Neural progenitor cell (in vitro differentiated cells): ENCODE measurements at places on chromosomes 11 and 22.

DNA sequence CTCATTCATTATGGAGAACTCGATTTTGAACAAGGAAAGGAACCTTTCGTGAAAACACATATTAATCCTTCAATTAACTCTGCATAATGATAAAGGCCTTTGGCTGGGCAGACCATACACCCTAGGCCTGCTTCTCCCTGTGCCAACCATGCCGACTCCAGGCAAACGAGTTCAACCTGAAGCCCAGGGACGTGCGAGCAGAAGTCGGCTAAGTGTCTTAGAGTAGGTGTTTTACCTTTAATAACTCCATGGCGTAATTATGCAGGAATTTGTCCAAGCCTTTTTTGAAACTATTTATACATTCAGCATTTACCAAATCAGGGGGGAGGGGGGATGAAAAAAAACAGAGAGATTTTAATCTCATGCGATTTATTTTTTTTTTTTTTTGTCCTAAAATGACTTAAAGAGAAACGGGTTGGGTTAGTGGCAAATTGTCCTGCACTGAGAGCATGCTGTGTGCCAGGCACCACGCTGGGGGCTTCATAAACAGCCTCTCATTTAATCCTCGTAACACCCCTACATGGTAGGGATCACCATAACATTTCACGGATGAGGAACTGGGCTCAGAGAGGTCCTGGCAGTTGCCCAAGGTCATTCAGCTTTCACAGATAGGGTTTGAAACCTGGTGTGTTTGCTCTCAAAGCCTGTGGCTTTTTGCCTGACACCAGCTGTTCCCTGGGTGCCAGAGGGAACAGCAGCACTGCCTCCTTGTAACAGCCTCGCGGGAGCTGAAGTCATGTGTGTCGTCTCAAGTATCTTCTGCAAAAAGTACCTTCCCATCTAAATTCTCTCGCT lies 423.9 kb downstream of the MN1 start:
- no peak for DNase-seq

DNA sequence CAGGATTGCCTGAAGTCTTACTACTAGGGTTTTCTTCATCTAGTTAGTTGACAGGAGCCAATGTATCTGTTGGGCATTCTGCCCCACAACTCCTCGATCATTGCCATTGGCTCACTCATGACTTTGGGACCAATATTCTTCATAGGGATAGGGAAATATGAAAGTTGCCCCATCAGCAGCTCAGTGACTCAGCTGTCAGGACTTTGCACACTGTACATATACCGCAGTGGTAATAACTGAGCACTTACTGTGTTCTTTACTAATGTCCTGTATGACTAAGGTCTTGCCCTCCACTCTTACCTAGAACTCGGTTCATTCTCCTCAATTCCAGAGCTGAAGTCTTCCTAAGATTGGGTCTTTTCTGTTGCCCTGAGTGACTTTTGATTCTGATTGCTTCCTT lies 46.8 kb upstream of the PGR start:
- DNase-seq = no peak

- DNase-seq = no peak
Observed at GRCh38 chr22:44522526-44523170, 24.6 kb upstream of the RTL6 start.

GRCh38 chr22:22576244-22576988 lies 17.4 kb upstream of the PRAME start:
- DNase-seq = peak; percentile 81

- DNase-seq = no peak
Observed at GRCh38 chr11:76683161-76684095, 12.9 kb upstream of the LRRC32 start.

- no peak for DNase-seq
Observed at GRCh38 chr11:106714199-106714598, 304.1 kb downstream of the GUCY1A2 start.

- peak; percentile 63 for DNase-seq
Observed at GRCh38 chr11:69770540-69770939, 4.6 kb downstream of the FGF4 start.

DNA sequence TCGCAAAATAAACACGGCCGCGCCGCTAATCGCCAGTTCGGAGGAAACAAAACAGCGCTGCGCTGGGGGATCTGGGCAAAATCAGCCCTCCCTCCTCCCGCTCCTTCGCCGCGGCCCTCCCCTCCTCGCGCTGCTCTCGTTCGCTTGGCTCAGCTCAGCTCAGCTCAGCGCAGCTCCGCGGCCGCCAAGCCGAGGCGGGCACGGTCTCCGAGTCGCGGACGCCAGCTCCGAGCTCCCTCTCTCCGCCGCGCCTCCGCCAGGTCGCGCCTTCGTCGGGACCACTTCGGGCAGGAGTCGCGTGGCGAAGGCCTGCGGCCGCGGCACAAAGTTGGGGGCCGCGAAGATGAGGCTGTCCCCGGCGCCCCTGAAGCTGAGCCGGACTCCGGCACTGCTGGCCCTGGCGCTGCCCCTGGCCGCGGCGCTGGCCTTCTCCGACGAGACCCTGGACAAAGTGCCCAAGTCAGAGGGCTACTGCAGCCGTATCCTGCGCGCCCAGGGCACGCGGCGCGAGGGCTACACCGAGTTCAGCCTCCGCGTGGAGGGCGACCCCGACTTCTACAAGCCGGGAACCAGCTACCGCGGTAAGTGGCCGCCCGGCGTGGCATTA lies at the start of gene SPON1:
Gene SPON1 (plus strand): TSS at position 162 of the 607 bp plus-strand sequence. CDS start 182 bp downstream, at position 344.
- peak; percentile 93 for DNase-seq

GRCh38 chr11:17525570-17525969 lies 18.6 kb downstream of the USH1C start:
- DNase-seq = no peak

- DNase-seq = no peak
Observed at GRCh38 chr11:57458060-57458409, 2.3 kb upstream of the RTN4RL2 start.

GRCh38 chr11:2143799-2144543 lies 4.8 kb upstream of the IGF2 start:
- DNase-seq = peak; percentile 69

GRCh38 chr11:128208329-128209137 lies 378.8 kb downstream of the ETS1 start:
- DNase-seq = no peak

DNA sequence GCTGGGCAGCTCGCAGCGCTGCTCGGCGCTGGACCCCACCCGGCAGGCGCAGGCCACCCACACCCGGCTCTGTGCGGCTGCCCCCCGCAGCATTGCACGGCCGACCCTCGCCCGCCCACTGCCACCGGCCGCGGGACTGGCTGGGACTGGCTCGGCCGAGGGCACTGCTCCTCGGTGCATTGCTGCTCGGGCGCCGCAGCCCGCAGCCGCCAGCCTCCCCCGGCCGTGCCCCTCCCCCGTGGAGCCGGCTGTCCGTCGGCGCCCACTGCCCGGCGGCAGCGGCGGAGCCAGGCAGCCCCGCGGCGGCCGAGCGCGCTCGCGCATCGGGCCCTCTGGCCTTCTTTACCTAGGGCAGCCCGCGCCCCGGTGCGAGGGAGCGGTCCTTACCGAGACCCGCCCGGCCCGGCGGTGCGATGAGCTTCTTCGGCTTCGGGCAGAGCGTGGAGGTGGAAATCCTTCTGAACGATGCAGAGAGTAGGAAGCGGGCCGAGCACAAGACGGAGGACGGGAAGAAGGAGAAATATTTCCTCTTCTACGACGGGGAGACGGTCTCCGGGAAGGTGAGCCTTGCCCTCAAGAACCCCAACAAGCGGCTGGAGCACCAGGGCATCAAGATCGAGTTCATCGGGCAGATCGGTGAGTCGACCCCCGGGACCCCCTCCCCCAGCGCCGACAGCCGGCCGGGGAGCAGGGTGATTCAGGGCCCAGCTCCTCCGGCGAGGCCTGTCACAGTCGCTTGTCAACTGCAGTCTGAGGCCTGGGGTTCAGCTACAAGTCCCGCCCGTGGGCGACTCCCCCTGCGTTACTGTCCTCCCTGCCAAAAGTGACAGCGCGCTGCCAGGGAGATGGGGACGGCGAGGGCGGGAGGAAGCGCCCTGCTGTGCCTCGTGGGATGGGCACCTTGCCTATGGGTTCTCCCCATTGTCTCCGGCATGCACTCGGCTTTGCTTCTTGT lies 516 bp downstream of the VPS26B start:
- DNase-seq = peak; percentile 80

DNA sequence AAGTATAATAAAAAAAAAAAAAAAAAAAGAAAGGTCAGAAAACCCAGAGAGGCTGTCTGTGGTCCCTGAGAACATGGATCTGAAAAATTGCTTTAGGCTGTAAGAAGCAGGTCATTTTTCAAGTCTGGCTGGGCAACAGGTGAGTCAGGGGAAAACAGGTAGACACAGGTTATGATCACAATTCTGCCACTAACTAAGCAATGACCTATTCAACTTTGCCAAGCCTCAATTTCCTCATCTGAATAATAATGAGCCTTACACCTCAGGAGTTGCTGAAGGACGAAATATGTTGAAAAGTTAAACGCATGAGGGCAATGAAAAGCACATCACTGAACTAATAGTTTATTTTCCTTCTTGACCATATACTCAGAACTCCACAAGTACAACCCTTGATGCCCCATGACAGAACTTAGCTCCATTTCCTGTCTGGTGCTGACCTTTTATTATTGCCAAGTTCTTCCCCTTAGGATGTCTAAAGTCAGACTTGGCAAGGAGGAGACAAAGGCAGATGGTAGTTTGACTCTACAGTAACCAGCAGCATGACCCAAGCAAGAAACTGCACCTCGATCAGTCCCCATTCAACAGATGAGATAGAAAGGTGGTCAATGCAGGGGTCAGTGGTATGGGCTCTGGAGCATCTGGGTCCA lies 93.6 kb downstream of the SYN3 start:
- DNase-seq = no peak

DNA sequence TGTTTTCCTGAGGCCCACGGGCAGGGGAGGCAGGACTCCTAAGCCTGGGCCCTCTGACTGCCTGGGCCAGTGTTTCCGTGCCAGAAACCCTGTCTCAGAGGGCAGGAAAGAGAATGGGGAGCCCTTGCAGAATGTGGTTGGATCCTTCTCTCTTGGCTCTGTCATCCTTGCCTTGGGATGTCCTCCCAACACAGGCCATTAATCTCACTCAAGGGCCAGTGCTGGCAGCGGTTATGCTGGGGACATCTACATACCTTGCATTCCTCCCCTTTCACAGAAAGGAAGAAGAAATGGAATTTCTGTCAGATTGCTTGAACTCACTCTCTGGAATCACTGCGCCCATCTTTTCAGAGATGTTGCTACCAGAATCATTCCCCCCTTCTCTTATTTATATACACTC lies 296.9 kb downstream of the KIRREL3 start:
- DNase-seq = no peak

DNA sequence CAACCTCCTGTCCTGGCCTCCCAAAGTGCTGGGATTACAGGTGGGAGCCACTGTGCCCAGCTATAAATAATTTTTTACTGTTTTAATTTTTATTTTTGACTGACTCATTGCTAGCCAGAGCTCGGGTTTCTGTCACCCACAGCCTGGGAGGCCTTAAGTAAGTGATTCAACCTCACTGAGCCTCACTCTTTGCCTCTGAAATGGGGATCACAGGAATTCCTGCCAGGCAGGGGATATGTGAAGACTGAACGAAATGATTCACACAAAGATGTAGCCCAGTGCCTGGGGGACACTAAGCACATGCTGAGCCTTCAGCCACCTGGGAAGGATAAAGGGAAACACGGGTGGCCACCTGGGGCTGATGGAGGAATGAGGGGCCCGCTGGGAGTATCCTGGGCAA lies 3.8 kb upstream of the LRRC74B start:
- DNase-seq = no peak

- no peak for DNase-seq
Observed at GRCh38 chr11:1737080-1737757, 13.2 kb downstream of the IFITM10 start.

DNA sequence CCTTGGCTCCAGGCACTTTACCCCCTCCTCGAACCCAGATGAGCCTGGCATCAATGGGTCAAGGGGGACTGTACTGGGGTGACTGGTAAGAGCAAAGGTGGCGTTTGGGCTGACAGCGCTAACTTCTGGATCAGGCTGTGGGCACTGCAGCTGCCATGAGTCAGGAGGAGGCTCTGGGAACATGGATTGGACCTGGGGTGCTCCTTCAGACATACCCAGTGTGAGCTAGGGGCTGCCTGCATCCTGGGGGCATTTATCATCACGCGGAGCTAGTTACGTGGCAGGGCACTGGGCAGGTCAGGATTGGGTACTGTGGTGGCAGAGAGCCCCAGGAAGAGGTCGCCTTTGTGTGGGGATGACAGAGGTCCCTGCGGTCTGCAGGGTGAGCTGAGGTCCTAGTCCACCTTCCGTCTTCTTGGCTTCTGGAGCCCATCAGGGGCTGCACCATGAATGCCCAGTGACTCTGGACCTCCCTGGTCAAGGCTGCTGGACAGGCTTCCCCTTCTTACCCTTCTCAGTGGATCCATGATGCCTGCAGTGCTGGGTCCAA lies 13.1 kb downstream of the GRIK4 start:
- DNase-seq = no peak

GRCh38 chr22:19708321-19709011 lies 5.8 kb upstream of the SEPTIN5 start:
- DNase-seq = no peak

GRCh38 chr22:47297261-47298016 lies 535.0 kb downstream of the TBC1D22A start:
- DNase-seq = no peak

DNA sequence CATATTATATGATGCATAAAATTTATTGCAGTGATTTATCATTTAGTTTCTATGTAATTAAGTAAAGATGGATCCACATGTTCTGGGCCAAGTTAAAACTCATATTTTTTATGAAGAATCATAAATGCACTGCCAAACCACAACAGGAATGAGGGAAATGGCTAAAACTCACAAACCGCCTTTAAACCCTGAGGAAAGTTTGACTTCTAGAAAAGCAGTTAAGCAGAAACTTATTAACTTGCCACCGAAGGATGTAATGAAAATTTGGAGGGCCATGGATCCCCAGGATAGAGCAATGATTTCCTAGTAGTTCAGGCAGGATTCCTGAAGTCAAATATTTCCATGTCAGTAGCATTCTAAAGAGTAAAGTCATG lies 218.3 kb upstream of the CTSC start:
- no peak for DNase-seq

DNA sequence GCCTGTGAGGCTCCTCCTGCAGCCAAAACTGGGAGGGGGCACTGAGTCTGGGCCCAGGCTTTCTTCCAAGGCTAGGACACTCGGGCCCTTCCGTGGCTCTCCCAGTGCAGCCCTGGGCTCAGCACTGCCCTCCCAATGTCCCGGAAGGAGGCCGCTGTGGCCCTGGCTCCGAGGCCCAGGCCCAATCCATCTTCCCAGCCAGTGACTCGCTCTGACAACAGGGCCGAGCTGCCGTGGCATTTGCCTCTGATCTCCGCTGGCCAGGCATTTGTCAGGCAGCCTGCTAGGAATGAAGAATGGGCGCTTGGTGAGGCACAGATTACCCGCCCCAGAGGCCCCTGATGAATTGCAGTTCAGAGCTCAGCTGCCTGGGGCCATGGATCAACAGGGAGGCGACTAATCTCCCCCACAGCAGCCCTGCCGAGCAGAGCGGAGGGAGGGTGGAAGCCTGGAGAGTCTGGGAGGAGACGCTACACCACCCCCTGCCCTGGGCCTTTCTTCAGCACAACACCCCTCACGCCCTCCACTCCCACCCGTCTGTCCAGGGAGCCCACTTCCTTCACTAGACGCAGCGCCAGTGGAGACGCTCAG lies 8.3 kb downstream of the FXYD2 start:
- peak; percentile 88 for DNase-seq

DNA sequence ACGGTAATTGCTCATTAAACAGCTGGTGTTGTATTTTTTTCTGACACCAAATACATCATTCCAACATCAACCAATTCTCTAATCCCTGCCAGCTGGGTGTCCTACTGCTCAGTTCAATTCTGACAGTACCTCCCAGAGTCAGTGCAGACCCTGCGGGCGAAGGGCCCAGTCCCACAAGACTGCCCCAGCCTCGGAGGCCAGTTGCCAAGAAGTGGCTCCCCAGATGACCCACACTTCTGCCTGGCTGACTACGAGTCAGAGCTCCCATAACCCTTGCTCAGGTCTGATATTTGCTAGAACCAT lies 147.2 kb downstream of the CTTN start:
- no peak for DNase-seq
